ENCODE measurements at places on chromosomes 2 and 18. TPM values are rescaled to one million over a fixed set of nuclear protein-coding genes. Genes with fewer than 3 reads are reported as not detected.

- DNase-seq, result no peak
These were observed 273.3 kb downstream of the ZNF407 start for GRCh38 chr18:74870950-74871349.

GRCh38 chr18:56112013-56112749 is 524.2 kb upstream of the TCF4 start:
- no peak for DNase-seq

- no peak for DNase-seq
These were observed 482.0 kb upstream of the DCC start for GRCh38 chr18:51857989-51858388.

DNA sequence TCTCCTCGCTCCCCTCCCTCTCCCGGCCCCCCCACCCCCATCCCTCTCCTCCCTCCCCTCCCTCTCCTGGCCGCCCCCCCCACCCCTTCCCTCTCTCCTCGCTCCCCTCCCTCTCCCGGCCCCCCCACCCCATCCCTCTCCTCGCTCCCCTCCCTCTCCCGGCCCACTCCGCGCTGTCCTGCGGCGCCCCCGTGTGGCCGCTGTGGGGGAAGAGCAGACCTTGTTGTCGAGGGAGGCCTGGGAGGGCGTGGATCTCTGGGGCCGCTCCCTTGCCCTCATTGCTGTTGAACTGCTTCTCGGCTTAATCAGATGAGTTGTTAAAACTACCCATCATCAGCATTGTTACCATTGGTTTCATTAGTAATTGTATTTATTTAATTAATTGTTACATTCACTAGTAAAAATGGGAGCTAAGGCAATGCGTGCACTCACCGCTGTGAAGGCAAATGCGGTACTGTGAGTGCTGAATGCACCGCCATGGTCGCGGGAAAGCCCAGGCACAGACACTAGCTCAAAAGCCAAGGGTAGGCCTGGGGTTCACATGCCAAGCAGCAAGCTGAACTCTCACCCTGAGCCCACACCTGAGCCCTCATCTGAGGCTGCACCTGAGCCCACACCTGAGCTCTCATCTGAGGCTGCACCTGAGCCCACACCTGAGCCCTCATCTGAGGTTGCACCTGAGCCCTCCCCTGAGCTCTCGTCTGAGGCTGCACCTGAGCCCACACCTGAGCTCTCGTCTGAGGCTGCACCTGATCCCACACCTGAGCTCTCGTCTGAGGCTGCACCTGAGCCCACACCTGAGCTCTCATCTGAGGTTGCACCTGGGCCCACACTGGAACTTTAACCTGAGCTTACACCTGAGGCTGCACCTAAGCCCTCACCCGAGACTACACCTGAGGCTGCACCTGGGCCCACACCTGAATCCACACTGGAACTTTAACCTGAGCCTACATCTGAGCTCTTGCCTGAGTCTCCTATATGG is 8.8 kb downstream of the RTP5 start:
- DNase-seq, result peak; percentile 62

DNA sequence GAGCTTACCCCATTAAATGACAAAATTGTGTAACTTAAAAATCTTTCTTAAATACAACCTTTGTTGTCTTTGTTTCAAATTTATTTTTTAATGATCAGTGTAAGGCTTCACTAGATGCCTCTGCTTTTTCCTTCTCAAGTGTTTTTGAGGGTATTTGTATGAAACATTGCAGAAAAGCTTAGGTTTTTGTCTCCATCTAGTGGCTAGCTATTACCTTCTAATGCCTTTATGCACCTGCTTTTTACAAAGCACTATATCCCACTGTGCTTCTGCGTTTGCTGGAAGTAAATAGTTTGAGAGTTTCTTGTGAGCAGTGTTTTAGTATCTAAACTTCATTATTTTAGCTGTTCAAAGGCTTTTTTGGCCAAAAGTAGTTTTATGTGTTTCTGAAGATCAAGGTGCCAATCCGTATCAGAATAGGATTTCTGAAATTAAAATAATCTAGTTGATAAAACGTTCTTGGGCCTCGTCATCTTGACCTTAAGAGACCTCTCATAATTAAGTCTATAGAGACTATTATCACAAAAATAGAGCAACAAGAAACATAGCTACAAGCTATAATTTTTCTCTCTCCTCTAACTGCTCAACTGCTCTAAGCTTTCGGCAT is 47.0 kb downstream of the IWS1 start:
- no peak for DNase-seq

GRCh38 chr18:59718464-59719157 is 21.4 kb upstream of the CCBE1 start:
- DNase-seq, result peak; percentile 94

GRCh38 chr2:99554238-99554637 is 64.4 kb upstream of the REV1 start:
- no peak for DNase-seq

- no peak for DNase-seq
These were observed 225.7 kb downstream of the MREG start for GRCh38 chr2:215787565-215788178.

DNA sequence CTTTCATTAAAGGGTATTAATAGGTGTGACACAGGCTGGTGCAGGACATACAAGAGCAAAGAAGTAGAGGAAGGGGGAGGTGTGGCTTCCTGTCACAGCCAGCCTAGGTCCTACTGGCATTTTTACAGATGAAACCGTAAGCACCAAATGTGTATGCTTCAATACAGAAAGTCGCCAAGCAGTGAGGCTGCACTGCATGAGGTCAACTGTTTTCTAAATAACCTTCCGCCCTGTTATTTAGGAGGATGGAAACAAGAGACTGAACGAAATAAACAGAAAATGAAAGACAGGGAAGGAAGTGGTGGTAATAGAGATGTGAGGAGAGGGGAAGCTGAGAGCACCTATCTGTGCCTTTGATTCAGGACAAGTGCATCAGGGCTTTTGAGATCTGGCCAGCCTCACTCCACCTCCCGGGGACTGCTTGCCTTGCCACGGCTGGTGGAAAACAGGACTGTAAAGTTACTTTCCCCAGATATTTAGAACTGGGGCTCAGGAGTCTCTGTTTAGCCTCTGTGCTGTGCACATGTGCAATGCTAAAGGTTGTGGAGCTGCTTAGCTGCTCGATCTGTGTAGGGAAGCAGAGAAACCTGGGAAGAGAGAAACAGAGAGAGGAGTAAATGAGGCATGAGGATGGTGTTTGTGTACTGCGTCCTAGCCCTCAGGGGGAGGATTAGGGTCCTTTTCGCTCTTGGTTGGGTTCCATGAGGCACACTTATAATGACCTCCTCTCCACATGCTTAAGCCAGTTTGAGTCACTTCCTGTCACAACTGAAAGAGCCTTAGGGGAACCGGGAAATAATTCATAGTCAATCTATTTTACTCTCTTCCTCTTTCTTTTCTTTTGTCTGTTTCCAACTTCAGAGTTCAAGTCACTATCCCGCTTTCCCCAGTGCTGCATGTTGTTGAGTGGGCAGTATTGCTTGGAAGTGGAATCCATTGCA is 62.3 kb upstream of the BOD1L2 start:
- no peak for DNase-seq

- DNase-seq, result peak; percentile 49
These were observed 84.6 kb upstream of the RFX8 start for GRCh38 chr2:101559551-101559950.

DNA sequence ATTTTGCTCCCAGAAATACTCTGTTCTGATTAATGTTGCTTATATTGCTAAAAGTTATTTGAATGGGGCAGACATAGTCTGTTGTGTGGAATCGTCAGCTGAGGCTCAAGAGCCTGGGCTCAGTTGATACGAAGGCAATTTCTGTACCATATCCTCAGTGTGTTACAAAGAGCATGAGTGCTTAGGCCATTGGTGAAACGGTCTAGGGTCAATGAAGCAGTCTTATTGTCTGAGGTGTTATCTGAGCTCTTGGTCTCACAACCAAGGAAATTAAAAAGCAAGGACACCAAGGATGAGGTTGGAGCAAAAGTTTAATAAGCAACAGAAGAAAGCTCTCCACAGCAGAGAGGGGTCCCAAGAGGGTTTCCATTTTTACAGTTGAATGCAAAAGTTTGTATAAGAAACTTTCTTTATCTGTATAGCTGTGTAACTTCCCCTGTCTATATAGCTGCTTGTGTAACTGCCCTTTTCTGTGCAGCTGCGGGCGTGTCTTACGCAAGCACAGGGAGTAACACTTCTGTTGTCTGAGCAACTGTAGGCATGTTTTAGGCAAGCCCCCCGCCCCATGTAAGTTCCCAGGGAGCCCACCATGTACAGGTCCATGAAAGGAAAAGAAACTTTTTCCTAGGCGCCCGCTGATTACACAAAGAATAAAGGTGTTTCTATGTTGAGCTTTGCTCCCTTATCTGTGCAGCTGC is 40.6 kb upstream of the DSC1 start:
- DNase-seq, result no peak

- DNase-seq, result no peak
These were observed 118.0 kb downstream of the METTL8 start for GRCh38 chr2:171315781-171316180.

DNA sequence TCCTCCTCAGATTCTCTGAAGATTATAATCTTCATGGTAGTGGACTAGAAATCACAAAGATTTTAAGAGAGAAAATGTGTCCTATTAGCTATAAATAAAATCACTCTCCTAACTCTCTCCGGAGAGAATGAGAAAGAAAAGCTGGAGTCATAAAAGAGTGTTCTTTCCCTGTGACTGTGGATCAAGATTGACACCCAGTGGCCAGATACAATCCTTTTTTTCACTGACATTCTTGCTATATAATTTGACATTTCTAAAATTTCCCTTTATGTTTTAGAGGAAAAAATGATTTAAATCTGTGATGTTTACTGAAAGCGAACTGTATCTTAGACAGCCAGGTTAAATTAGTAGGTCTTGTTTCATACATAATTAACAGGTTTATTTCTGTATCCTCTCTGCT is 35.4 kb upstream of the LRP2 start:
- DNase-seq, result no peak

GRCh38 chr18:47413327-47413726 is 161.9 kb upstream of the SKOR2 start:
- no peak for DNase-seq

GRCh38 chr2:122883849-122884248 is 1128.4 kb downstream of the TSN start:
- no peak for DNase-seq

DNA sequence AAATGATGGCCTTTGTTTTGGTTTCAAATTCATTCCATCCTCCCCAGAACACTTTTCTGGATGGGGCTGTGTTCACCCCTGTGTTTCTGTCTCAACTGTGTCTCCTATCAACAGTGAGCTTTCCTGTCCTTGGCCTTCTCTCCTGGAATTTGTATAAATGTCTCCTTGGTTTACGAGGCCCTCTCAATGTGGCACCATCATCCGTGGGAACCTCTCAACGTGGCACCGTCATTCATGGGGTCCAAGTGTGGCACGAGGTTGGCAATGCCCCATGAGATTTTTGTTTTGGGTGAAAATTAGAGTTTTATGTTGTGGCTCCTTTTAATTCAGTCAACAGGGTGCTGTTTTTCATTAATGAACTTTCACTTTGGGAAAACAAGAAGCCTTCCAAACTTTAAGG is 280.7 kb upstream of the SALL3 start:
- DNase-seq, result no peak

DNA sequence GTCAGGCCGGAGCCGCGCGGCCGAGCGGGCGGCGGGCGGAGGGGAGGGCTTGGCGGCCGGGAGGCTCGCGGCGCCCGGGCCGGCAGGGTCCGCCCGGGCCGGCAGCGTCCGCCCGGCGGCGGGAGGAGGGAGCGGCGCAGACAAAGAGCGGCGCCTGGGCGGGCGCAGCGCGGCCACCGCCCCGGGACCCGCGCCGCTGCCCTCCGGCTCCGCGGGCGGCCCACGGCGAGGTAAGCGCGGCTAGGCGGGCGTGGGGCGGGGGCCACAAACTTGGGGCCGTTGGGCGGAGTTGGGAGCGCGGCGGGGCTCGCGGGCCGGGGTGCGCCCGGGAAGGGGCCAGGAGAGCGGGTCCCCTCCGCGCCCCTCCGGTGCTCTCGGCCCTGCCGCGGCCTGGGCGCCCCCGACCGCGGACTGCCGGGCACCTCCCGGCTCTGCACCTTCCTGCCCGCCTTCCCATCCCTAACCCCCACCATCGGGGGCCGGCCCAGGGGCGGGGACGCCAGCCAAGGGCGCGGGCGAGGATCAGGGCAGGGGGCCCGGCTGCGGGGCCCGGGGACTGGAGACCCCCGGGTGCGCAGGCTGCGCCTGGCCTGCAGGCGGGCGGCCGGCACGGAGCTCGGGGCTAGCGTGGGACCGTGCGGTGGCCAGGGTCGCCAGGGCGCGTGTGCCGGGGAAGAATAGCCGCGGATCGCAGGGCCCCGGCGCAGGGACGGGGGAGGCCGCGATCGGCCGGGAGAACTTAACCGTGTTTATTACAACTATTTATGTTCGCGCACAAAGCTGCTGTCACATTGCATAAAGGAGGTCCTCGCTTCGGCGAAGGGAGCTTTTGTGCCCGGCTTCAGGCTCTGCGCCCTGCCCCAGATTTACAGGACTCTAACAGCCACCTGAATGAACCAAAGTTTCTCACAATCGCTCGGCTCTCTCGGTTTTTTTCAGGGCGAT is at the start of gene NCK2:
NCK2 (plus strand) TSS at position 4 of the 945 bp plus-strand sequence. CDS start 110,152 bp downstream, outside the sequence.
- DNase-seq, result no peak

GRCh38 chr2:27335311-27335710 is 12.4 kb upstream of the MPV17 start:
- no peak for DNase-seq

- DNase-seq, result no peak
These were observed 45.2 kb upstream of the SCG2 start for GRCh38 chr2:223647258-223647952.

GRCh38 chr2:73830871-73831401 is 2.2 kb downstream of the STAMBP start:
- no peak for DNase-seq

- DNase-seq, result no peak
These were observed 156.1 kb downstream of the ANTXR1 start for GRCh38 chr2:69168950-69169654.

GRCh38 chr2:9703701-9704221 is 73.0 kb upstream of the YWHAQ start:
- peak; percentile 44 for DNase-seq

- no peak for DNase-seq
These were observed 252.4 kb downstream of the RNF144A start for GRCh38 chr2:7169593-7169992.

The COL4A3 gene
- total RNA-seq, result not detected

The SLC4A3 gene
- 4.0 TPM for total RNA-seq

The IL36B gene
- total RNA-seq, result not detected

The SCYGR4 gene
- total RNA-seq, result not detected

The EMILIN2 gene
- 28.9 TPM for total RNA-seq

The FAM110C gene
- total RNA-seq, result not detected

The PJVK gene
- 0.08 TPM for total RNA-seq

The IKZF2 gene
- 2.1 TPM for total RNA-seq

The REG1B gene
- total RNA-seq, result not detected

The PLEK gene
- not detected for total RNA-seq

The SERPINB11 gene
- not detected for total RNA-seq

The FNDC4 gene
- 2.2 TPM for total RNA-seq

The CMPK2 gene
- 0.55 TPM for total RNA-seq
